Urinary bladder (tissue), 4 donors: ENCODE measurements at places on chromosomes 6 and 20. TPM values are rescaled to one million over a fixed set of nuclear protein-coding genes. Genes with fewer than 3 reads are reported as not detected.

The HTR1B gene
- total RNA-seq: 0.79 TPM

The GJA10 gene
- not detected for total RNA-seq

The LST1 gene
- 4.2 TPM for total RNA-seq

The EEF1A1 gene
- total RNA-seq: 18,172 TPM

The GPR6 gene
- total RNA-seq: not detected

The IPCEF1 gene
- total RNA-seq: 3.0 TPM

The KATNA1 gene
- total RNA-seq: 28.8 TPM

The KHDC1L gene
- total RNA-seq: not detected

The GABBR1 gene
- 39.1 TPM for total RNA-seq

The FRK gene
- 7.3 TPM for total RNA-seq

The C20orf141 gene
- not detected for total RNA-seq

The CAPN11 gene
- 0.53 TPM for total RNA-seq

The TNF gene
- not detected for total RNA-seq

The ZNF831 gene
- total RNA-seq: 0.69 TPM

The ETV7 gene
- total RNA-seq: 0.79 TPM

The DEFB116 gene
- total RNA-seq: not detected

The HLA-F gene
- 12.5 TPM for total RNA-seq

The TULP1 gene
- total RNA-seq: 1.3 TPM

The EYS gene
- total RNA-seq: 4.4 TPM

The WFDC5 gene
- total RNA-seq: 0.26 TPM

The WDR27 gene
- total RNA-seq: 54.5 TPM
